ENCODE measurements at places on chromosomes 6 and 20.

- no peak for DNase-seq
Observed at GRCh38 chr6:1099264-1099663, 212.6 kb upstream of the FOXQ1 start.

GRCh38 chr6:1983850-1984249 lies 261.6 kb downstream of the GMDS start:
- DNase-seq: no peak

DNA sequence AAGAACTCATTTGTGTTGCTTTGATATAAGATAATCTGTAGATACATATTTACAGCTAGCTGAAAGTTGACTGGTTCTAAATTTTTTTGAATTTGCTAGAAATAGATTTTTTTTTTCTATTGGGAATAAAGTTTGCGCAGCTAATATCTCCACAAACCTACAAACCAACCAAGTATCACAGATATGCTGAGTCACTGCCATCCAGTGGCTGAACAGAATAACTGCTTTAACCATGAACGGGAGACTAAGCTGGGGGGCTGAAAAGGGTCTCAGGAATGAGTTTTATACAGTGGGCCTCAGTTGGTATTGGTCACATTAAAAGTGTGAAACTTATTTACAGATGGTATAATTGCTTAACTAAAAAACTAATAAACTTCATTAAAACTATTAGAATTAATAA lies 326.7 kb upstream of the CNR1 start:
- DNase-seq: peak; percentile 36

- no peak for DNase-seq
Observed at GRCh38 chr6:122007339-122007738, 392.1 kb upstream of the HSF2 start.

GRCh38 chr20:440636-441035 lies 21.7 kb downstream of the TBC1D20 start:
- peak; percentile 28 for DNase-seq

DNA sequence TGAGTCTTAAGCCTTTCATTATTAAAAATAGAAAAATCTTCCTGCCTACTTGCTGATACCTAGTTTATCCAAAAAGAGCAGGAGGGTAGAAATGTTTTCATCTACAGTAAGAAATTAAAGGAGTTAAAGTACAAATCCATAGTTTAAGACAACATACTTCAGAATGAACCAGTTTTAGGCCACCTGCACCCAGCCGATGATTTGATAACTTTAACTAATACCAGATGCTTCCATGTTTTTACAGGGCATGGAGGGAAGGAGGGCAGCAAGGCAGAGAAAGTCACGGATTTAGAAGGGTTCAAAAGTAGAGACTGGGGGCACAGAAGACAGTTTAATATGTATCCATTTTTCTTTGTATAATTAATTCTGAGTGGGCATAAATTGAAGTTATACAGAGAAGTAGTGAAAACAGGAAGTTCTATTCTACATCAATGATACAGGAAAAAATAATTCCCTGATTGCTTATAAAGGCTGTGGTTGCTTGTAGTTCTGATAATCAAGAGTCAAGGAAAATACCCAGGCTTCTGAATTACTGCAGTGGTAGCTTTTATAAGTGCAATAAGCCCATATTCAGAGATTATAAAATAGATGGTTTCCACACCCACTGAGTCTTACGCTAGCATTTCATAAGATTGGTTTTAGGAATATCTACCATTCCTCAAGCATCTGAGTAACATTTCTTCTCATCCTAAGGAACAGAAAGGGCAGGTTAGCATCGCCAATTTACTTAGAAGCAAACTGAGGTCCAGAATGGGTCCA lies 72.0 kb downstream of the GMDS start:
- DNase-seq: no peak

- no peak for DNase-seq
Observed at GRCh38 chr6:143734641-143735063, 56.9 kb downstream of the PHACTR2 start.

- DNase-seq: no peak
Observed at GRCh38 chr6:170433163-170434116, 119.7 kb downstream of the PSMB1 start.

DNA sequence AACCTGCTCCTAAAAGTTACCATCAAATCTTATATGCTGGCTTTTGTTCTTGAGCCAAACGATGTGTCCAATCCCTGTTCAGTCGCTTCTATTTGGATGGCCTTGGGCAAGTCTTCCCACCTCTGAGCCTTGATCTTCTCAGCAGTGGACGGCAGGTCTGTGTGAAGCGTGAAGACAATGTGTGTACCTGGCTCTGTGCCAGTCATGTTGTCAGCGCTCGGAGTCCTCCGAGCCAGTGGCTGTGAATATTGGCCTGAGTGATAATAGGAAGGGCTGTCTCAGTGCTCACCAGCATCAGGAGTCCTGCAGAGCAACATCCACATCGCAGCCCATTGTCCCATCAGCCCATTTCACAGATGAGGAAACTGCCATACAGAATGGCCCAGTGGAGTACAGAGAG lies 219.0 kb downstream of the CDC5L start:
- no peak for DNase-seq

GRCh38 chr6:130162421-130162820 lies 60.3 kb downstream of the SAMD3 start:
- no peak for DNase-seq

- no peak for DNase-seq
Observed at GRCh38 chr6:166073082-166073481, 94.6 kb downstream of the TBXT start.

DNA sequence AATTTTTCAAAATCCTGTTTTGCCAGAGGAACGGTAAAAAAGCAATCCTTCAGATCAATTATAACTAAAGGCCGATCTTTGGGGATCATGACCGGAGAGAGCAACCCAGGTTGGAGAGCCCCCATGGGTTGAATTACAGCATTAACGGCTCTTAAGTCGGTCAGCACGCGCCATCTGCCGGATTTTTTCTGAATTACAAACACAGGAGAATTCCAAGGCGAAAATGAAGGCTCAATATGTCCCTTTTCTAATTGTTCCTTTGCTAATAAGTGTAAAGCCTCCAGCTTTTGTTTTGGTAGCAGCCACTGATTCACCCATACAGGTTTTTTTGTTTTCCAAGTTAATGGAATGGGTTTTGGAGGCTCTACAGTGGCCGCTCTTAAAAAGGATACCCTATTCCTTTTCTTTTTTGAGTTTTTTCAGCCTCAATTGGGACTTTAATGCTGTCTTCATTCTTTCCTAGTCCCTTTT lies 16.9 kb upstream of the PTCRA start:
- peak; percentile 64 for DNase-seq

DNA sequence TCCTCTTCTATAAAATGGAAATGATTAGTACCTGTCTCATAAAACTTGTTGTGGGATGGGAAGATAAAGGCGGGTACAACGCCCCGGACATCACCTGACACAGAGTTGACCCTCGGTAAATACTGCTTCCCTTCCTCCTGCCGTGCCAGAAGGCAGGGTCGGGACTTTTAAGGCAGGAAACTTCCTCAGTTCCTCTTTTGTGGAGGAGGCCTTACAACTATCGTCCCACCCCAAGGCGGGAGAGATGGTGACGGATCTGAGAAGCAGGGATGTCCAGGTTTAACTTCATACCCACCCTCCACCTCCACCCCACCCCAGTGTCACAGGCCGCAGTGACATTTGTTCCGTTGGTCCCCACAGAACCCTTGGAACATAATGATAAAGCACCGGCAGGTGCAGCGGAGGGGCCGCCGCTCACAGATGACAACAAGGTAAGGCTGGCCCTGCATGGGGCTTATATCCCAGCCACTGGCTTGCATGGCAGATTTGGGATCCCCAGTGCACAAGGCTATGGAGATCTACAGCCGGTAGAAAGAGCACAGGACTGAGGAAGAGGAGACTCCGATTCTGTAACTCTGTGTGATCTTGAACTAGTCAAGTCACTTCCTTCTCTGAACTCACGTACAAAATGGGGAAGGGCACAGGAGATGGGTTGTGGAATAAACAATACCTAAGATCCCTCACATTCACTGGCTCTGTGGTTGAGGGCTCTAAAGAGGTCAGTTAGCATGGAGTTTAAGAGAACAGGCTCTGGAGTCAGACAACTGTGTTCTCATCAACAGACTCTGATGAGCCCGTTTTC lies 764 bp downstream of the DNTTIP1 start:
- no peak for DNase-seq

GRCh38 chr6:19440531-19440930 lies 396.6 kb upstream of the ID4 start:
- no peak for DNase-seq

GRCh38 chr6:100343316-100344077 lies 121.2 kb downstream of the SIM1 start:
- peak; percentile 39 for DNase-seq

DNA sequence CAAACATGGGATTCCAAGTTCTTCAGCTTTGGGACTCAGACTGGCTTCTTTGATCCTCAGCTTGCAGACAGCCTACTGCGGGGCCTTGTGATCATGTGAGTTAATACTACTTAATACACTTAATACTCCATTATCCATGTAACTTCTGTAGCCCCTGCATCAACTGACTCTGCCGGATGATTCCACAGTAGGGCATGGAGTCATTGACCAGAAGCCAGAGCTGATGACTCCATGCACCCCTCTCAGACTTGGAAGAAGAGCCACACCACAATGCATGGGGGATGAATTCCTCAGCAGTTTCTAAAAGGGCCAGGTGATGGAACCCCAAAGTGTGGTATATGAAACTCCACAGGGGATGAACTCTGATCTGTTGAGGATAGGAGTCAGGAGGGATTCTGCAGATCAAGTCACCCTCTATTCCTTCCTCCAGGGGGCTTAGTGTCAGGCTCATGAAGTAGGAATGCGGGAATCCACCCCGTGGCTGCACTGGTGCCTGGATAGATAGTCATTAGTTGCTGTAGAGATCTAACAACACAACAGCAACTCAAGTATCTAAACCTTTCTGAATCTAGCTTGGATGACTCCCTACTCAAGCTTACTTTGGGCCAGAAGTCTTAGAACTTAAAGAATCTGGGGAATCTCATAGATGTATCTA lies 70.2 kb downstream of the GPR6 start:
- peak; percentile 22 for DNase-seq

- no peak for DNase-seq
Observed at GRCh38 chr20:23091721-23092383, 5.7 kb upstream of the CD93 start.

DNA sequence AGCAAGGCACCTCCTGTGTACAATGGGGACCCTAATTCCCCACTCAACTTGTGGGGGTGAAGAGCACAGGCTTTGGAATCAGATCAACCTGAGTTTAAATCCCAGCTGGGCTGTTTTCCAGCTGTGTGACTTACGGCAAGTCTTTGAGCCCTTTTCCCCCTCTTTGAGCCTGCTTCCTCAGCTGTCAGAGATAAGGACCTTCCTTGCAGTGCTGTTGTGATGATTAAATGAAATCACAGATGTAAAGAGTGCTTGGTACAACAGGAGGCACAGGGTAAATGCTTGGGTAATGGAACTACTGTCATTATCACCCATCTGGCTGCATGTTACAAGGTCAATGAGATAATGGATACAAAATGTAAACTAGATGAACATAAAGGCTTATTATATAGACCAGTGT lies 3.2 kb downstream of the SNX21 start:
- no peak for DNase-seq

GRCh38 chr20:47306755-47307370 lies 49.6 kb downstream of the ZMYND8 start:
- no peak for DNase-seq

GRCh38 chr6:132361101-132361500 lies 40.2 kb downstream of the MOXD1 start:
- no peak for DNase-seq

GRCh38 chr20:32534661-32535240 lies 50.4 kb downstream of the NOL4L start:
- DNase-seq: no peak

DNA sequence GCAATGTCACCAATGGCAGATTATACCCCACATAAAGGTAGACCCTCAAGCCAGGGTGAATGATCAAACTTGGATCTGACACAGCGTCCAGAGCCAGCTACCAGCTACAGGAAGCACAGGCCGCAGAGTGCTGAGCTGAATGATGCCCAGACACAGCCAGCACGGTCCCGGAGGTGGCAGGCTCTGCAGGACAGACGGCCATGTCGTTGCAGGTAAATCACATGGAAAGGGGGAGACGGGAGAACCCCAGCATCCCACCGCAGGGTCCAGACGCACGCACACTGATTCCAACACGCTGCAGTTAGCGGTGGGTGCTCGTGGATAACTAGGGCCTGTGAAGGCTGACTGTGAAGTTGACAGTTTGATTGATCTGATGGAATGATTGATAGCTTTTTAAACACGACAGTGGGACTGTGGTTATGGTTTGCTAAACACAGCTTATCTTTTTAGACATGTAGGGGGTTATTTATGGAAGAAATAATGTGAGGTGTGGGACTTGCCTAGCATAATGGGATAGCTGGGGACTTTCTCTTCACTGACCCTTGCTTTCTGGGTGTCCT lies 228.5 kb downstream of the ERMARD start:
- DNase-seq: no peak

DNA sequence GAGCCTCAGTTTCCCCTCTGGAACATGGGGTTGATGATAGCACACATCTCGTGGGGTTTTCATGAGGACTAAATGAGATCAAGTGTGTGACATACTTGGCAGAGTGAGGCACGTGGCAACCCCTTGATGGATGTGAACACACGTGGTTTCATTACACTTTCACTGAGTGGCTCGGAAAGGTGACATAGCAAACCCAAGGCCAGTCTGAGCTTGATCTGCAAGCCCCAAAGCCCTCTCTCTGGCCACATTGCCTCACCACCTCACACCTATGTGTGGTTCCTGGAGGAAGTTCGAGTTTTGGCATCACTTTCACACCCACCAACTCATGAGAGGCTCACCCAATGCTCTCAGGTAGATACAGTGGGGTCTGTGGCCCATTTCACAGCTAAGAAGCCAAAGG lies 60.0 kb downstream of the CPNE5 start:
- no peak for DNase-seq

- peak; percentile 28 for DNase-seq
Observed at GRCh38 chr6:143260857-143261256, 189.6 kb downstream of the ADAT2 start.

DNA sequence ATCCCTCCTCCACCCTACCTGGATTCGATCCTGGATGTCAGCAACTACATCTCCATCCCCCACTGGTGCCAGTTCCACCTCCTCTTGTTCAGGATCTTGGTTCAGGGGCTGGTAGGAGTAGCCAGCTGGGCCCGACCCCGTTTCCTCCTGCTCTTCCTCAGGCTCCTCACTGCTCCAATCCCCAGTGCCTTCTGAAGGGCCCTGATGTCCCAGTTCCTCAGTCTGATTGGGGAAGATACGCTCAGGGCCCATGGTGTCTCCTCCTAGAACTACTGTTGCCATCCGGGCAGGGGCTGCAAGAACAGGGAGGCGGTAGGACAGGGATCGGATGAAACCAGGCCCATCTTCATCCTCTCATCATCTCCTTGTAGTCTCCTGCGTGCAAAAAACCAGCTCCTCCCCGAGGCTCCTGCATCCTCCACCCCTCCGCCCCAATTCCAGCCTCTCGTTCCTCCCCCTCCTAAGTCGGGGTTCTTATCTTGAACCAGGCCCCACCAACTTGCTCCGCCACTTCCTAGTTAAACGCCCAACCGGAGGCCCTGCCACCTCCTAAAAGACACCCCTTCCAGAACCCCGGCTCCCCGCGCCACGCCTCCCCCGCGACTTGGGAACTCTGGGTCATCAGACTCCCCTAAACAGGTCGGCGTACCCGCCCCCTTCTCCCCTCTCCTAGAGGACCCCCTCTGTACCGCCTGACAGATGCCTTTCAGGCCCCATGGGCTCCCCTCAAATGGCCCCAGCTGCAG lies 476 bp downstream of the MEA1 start:
- DNase-seq: no peak

Measured in brain microvascular endothelial cell (primary cell).